ENCODE measurements at places on chromosomes 2 and 18.

DNA sequence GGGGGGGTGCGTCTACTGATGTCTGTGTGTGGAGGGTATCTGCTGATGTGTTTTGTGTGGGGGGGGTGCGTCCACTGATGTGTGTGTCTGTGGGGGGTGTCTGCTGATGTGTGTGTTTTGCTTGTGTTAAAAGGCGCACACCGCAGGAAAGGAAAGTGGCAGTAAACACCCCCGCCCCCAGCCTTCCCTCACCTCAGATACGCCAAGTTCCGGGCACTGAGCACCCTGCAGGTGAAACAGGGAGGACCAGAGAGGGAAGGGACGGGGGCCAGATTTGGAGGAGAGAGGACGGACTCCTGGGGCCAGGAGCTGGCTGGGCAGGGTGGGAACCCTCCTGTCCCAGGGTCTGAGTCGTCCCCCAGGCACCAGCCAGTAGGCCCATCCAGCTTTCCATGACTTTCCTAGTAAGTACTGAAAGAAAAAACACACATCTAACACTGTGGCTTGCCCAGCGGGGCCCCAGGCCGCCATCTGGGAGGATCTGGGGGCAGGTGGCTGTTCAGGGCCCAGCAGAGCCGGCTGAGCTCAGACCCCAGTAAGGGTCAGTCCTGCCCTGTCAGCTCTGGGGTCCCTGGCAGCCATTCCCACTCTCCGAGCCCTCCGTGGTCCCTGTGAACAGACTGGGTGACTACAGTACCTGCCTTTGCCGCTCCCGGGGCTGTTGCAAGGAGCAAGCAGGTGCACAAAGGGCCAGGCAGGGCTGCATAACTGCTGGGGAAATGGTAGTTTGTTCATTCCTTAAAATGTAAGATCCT is 126.9 kb downstream of the NFATC1 start:
- DNase-seq, result no peak

DNA sequence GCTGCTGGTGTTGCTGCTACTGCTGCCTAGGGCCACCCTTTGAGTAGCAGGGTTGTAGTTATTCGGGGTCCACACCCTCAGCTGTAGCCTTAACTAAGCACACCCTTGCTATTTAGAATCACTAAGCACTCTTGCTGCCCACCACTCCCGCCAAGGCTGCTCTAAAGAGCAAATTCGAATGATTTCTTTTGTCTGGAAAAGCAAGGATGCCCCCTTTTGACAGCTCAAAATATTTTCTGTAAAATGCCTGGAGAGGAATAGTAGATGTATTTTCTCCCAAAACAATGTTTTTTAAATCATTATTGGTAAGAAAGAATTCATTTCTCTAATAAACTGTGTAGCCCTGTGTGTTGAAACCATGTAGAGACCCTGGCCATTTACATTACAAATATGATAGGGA is 80.8 kb upstream of the PAPOLG start:
- no peak for DNase-seq

GRCh38 chr2:85485815-85486214 is 53.2 kb upstream of the MAT2A start:
- no peak for DNase-seq

DNA sequence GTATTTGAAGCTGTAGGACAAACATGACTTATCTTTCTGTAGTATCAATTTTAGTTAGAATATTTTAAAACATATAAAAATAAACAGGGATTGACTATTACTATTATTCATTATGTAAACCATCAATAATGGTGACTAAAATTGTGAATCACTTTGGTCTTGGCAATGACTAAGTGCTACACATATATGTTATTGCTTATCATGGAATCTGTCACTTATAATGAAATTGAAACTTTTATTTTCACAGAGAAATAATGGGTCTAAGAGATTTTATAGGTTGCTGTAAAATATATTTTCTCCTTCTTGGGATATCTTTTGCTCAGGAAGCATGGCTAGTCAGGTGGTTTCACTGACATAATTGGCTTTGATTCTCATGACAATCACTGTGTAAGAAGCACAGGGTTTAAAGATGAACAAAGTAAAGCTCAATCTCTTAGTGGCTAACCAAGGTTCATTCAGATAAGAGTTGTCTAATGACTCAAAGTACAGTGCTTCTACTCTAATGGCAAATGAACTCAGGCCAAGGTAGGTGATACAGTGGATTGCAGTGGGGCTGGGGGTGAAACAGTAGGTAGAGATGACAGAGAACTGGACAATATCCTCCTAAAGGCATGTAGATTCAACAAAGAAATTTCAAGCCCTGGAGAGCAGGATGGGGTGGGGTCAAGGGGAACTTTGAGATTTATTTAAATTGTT is 98.6 kb upstream of the FANCL start:
- DNase-seq, result no peak

DNA sequence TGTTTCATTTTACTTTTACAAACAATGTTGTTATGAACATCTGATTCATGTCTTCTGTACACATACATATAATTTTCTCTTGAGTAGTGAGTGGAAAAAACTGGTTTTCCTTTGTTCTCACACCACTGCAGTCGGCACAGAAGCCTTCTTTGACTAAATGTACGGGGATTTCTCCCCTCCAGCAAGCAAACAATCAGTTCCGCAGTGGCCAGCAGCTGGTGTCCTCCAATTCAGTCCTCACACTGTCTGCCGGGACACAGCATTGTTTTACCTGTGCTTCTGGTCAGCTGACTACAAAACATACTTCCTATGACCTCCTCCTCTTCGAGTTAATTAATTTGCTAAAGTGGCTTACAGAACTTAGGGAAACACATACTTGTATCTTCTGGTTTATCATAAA is 202.8 kb downstream of the WDR7 start:
- DNase-seq, result no peak

DNA sequence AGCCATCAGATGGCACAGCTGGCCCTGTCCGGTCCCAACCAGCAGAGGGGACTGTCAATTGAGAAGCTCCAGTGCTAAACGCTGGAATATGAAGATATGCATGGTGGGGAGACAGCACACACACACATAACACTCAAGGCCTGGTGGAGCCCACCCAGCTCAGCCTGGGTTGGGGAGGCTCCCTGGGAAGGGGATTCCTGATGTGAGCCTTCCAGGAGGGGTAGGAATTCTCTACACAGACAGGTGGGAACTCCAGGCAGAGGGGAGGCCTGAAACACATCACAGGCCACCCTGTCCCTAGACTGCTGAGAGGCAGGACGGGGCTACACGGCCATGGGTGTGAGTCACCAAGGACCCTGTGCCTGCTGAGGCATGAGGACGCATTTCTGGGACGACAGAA is 49.4 kb upstream of the SH3RF3 start:
- no peak for DNase-seq

DNA sequence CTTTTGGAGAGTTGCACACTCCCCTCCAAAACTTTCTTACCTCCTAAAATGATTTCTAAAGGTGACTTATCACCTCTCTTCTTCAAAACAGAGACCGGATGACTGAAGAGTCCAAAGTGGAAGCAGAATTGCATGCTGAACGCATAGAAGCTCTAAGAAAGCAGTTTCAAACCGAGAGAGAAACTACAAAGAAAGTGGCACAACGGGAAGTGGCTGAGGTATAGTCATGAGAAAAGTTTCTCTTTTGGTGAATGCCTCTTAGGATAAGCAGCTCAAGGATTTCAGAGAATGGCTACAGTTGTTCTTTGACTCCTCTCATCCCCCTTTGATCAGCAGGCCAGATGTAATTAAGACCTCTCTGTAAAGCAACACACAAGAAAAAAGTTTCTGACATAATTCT is 73.6 kb downstream of the GTF3C3 start:
- no peak for DNase-seq

GRCh38 chr2:69238449-69239031 is 148.5 kb downstream of the GFPT1 start:
- DNase-seq, result no peak

- DNase-seq, result no peak
These were observed 18.4 kb upstream of the REV1 start for GRCh38 chr2:99507937-99508818.

DNA sequence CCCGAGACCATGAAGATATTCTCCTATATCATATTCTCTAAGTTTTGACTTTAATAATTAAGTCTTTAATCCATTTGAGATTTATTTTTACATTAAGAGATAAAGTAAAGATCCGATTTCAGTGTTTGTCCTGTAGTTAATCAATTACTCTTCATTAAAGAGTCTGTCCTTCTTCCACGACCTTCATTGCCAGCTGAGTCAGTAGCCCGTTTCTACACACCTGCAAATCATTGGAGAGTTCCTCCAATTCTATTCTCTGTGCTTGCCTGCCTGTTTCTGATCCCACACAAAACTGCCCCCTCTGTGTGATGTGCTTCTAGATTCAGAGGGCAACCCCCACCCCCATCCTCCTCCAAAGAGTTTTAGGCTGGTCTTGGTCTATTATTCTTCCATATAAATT is 119.2 kb downstream of the KCNF1 start:
- DNase-seq, result no peak

DNA sequence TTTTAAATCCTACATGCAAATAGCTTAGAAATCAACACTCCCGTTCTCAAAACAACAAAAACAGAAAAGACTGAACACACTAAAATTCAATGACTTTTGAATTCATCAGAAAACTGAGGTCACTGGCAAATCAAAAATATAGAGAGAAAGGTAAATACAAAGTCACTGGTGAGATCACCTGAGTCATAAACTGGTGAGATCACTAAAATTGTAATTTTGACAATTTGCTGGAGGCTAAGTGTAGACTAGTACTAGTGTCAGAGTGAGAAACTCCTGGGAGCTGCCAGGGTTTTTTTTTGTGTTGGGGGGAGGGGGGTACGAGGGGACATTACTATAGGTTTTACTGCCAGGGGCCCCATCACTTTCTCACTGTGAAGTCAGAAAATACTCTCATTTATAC is 1876.0 kb upstream of the CELF4 start:
- no peak for DNase-seq

GRCh38 chr18:56377231-56377630 is 261.2 kb downstream of the TXNL1 start:
- no peak for DNase-seq

GRCh38 chr2:209395229-209395628 is 28.6 kb upstream of the MAP2 start:
- DNase-seq, result no peak

GRCh38 chr2:37421686-37422085 is 77.3 kb downstream of the QPCT start:
- no peak for DNase-seq

GRCh38 chr18:48813833-48814489 is 136.8 kb downstream of the SMAD7 start:
- no peak for DNase-seq

GRCh38 chr2:120625865-120626560 is 109.7 kb upstream of the GLI2 start:
- no peak for DNase-seq

DNA sequence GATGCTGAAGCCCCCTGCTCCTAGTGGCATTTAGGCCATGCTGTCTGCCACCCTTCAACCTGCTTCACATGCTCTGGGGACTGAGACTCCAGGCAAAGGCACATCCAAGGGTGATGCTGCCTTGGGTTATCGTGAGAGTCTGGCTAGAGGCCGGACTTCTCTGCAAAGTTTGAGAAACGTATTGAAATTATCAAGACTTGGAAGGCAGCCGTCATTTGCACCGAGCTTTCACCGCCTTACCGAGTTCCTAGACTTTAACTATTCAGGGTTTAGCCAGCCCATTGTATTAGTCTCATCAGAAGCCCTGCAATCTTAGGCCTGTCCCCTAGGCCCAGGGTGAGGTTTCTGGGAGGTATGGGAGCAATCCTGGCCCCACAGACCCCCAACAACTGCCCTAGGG is 34.0 kb downstream of the RDH14 start:
- no peak for DNase-seq
